ENCODE measurements at places on chromosomes 1 and 21. TPM values are rescaled to one million over a fixed set of nuclear protein-coding genes. Genes with fewer than 3 reads are reported as not detected.

Gene HES2
- total RNA-seq: 11.1 TPM

Gene NES
- 56.3 TPM for total RNA-seq

Gene KAZN
- 6.6 TPM for total RNA-seq

Gene PRR9
- total RNA-seq: not detected

Gene CELA3A
- total RNA-seq: 5.9 TPM

Gene AVPR1B
- total RNA-seq: not detected

Gene GSTM1
- total RNA-seq: not detected

Gene TPTE
- not detected for total RNA-seq

Gene CERS2
- total RNA-seq: 348 TPM

Gene ZSWIM5
- total RNA-seq: 7.9 TPM

Gene TNFRSF8
- 0.13 TPM for total RNA-seq

Gene GJB5
- total RNA-seq: not detected

Gene EDARADD
- 35.4 TPM for total RNA-seq

Gene PGLYRP4
- not detected for total RNA-seq

Gene HSPA6
- total RNA-seq: 0.44 TPM

Gene GBP7
- not detected for total RNA-seq

Gene SLC44A3
- 1.3 TPM for total RNA-seq

Gene FMO2
- total RNA-seq: 0.08 TPM

Gene AMPD1
- total RNA-seq: not detected

Gene DCDC2B
- not detected for total RNA-seq

Gene OR2T2
- total RNA-seq: not detected

Gene MARK1
- not detected for total RNA-seq

Gene S100A3
- 12.0 TPM for total RNA-seq

Gene KLF17
- total RNA-seq: not detected

Gene TFF1
- total RNA-seq: 0.36 TPM

Gene KHDRBS1
- total RNA-seq: 163 TPM

Gene PLEKHN1
- 9.8 TPM for total RNA-seq

Data from Panc1 (cell line).